ENCODE measurements at places on chromosomes 13 and 19. TPM values are rescaled to one million over a fixed set of nuclear protein-coding genes. Genes with fewer than 3 reads are reported as not detected.
A peak's percentile ranks its signal among the peaks of the same experiment; 100 is the strongest.

Gene C5AR1
- 0.33 TPM for polyA plus RNA-seq

Gene LAIR1
- 0.18 TPM for polyA plus RNA-seq

Gene VN1R2
- polyA plus RNA-seq = not detected

Gene ANGPTL4
- polyA plus RNA-seq = 6.5 TPM

GRCh38 chr13:41019011-41019487 is at the start of gene ELF1:
ELF1 (minus strand) TSS chr13:41019316; CDS start chr13:40982054, 37,262 bp downstream.
- DNase-seq = no peak

Gene PCDH9
- polyA plus RNA-seq = 0.12 TPM

DNA sequence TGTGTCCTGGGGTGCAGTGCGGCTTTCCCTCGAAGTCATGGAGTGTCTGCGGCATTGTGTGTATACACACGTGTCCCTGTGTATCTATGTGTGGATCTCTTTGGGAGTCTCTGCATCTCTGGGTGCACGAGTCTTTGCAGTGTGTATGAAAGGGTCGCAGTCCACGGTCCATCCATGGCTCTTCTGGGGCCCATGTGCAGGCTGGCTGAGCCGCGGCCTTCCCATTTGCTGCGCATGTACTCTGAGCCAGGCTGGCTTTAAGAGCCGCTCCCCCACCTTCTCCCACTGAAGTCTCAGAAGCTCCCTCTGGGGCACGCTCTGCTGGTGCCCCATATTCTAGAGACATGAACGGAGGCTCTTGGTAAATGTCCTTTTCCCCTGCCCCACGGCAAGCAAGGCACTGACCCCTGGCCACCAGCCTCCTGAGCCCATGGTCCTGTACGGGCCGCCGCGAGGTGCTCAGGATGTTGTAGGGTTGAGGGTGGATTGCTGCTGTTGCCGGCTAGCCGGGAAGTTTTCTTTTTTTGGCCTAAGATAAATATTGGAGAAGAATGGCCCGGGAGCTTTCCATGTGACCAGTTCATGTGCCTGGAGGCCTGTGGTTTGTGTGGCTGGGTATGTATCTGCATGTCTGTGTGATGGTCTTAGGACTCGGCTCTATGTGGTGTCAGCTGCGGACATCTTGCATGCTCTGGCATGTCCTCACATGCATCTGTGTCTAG is 31.9 kb downstream of the PAK4 start:
- no peak for DNase-seq

Gene LSM7
- 1,623 TPM for polyA plus RNA-seq

Gene CLEC17A
- not detected for polyA plus RNA-seq

GRCh38 chr19:45110851-45111266 is 17.9 kb downstream of the PPP1R37 start:
- DNase-seq = no peak

Gene FLT3LG
- 3.2 TPM for polyA plus RNA-seq

Gene MEDAG
- 2.4 TPM for polyA plus RNA-seq

DNA sequence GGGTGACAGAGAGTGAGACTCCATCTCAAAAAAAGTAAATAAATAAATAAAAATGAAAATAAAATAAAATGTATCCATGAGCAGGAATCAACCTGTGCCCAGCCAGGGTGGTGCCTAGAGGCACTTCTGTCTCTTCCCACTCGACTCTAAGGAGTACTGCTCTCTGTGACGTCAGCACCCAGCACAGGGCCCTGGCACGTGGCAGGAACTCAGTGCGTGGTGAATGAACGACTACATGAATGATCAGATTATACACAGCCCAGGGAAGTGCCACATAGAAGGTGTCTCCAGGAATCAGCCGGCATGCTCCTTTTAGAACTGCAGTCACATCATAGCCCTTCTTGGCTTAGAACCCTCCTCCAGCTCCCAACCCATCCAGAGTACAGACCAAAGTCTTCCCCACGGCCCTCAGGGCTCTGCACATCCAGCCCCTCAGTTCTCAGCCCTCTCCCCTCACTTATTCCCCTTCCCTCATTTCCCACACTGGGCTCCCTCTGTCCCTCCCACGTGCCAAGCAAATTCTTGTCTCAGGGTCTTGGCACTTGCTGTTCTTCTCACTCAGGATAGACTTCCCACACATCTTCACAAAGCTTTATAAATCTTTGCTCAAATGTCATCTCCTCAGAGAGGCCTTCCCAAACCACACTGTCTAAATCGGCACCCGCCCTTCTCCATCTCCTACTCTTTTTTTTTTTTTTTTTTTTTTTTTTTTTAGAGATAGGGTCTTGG is 4.2 kb downstream of the CLIP3 start:
- no peak for DNase-seq

Gene PNMA8A
- polyA plus RNA-seq = 10.0 TPM

GRCh38 chr19:49391581-49392399 is 3.7 kb downstream of the KASH5 start:
- DNase-seq = peak; percentile 82

DNA sequence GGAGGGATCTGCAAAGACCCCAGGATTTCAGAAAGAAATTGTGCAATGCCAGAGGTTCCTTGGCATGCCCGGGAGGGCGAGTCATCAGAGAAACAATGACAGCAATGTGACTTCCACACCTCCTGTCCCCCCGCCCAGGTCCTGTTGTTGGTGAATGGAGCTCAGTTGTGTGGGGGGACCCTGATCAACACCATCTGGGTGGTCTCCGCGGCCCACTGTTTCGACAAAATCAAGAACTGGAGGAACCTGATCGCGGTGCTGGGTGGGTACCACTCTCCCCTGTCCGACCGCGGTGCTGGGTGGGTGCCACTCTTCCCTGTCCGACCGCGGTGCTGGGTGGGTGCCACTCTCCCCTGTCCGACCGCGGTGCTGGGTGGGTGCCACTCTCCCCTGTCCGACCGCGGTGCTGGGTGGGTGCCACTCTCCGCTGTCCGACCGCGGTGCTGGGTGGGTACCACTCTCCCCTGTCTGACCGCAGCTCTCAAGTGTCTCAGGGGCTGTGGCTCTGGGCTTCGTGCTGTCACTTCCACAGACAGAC is 5.2 kb upstream of the F10 start:
- DNase-seq = no peak

DNA sequence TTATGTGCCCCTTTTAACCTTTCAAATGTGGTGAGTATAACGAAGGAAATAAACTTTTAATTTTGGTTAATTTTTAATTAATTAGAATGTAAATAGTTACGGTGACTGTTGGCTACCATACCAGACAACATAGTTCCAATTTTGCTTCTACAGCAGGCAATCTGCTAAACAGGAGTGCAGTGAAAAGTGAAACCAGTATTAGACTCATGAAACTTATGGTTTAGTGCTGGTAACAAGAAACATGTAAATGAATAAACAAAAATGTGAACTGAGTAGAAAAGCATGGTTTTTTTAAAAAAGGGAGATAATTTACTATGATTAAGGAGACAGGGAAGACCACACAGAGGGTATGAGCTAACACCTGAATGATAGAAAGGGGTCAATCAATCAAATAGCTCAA is 478.4 kb downstream of the PCDH9 start:
- DNase-seq = no peak

DNA sequence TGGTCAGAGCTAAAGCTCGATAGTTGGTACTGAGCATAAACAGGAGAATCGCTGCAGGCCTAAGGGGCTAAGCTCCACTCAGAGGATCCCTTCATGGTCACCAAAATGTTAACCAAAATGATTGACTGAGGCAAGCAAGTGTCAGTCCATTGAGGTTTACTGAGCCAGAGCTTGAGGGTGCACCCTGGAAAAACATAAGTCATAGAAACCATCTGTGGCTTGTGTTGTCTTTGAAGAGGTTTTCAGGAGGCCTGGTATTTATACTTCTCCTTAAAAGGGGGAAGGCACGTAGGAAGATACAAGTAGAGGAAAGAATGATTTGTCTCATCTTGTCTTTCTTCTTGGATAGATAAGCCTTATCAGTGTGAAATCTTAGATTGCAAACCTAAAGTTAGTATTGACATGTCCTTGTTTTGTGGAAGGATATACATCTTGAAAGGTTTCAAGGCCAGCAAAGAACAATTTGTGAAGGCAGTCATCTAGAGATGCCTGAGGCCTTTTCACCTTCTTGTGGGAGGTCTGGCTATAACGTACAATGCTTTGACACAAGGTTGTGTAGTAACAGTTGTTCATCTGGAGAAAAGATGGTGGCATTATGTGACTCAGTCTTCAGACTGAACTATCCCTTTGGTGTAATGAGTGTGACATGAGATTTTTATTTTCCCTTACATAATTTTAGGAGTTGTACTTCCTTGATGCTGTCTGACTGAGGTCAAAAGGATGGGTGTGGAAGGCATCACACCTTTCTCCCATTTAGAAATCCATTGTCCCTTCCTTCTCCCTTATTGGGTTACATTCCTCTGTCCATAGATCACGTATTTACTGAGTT is 14.7 kb upstream of the CEACAM6 start:
- no peak for DNase-seq

GRCh38 chr19:10374931-10375330 is 5.4 kb downstream of the TYK2 start:
- no peak for DNase-seq

DNA sequence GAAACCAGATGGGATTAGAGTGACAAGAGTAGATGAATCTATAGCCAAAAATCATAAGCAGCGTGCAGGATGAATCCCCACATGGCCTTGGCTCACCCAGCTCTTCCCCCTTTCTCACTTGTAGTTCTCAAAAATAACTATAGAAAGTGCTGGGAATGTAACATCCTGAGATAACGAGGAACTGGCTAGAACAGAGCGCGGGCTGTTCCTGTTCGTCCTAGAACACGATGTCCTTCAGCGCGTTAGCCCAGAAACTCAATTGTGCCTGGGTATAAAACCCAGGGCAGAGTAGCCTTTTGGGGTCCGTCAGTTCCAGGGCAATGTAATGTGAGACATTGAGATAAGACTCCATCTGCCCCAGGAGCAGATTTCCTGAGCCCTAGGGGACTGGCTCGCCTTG is 326.2 kb downstream of the TSHZ3 start:
- DNase-seq = no peak

DNA sequence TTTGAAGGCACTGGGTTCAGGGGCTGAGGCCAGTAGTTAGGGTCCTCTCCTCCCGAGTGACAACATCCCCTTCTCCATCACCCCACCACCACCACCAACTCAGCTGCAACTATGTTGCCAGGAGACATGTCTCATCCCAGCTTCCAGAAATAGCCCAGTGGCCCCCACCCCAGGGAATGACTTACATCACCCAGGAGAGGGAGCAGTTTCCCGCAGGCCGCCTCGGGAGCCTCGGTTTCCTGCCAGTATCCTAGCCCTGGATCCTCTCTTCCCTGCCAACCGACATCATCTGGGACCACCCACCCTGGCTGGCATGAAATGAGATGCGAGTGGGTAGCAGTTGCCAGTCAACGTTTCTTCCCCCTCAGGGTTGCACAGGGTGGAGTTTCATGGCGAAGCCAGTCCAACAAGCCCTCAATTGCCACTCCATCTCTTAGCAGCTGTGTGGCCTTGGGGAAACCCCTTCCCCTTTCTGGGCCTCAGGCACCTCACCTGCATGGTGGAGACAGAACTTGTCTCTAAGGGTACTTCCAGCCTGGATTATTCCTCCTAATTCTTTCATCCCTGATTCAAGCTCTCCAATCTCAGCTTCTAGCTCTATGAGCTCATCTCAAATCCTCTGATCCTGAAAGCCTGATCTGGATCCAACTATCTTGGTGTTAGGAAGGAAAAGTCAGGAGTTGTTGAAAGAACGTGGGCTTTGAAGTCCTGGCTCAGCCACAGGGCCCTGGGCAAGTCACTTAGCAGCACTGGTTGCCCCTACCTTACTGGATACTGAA is 3.9 kb upstream of the GSK3A start:
- DNase-seq = peak; percentile 77

- no peak for DNase-seq
Measured at GRCh38 chr19:38321646-38322196, 2.1 kb downstream of the KCNK6 start.

Gene ZNF506
- 4.1 TPM for polyA plus RNA-seq

Gene POU4F1
- 0.09 TPM for polyA plus RNA-seq

Gene KIR2DL4
- polyA plus RNA-seq = not detected

DNA sequence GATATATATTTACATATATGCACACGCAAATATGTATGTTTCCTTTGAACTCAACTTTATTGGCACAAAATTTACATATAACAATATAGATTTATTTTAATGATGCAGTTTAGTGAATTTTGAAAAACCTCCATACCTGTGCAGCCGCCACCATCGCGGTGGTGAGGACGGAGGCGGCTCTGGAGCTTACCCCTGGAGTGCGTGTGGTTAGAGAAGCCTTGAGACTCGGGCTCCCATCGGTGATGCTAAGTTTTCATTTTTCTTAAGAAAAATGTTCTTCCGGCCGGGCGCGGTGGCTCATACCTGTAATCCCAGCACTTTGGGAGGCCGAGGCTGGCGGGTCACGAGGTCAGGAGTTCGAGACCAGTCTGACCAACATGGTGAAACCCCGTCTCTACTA is 31.8 kb downstream of the GJA3 start:
- DNase-seq = no peak

DNA sequence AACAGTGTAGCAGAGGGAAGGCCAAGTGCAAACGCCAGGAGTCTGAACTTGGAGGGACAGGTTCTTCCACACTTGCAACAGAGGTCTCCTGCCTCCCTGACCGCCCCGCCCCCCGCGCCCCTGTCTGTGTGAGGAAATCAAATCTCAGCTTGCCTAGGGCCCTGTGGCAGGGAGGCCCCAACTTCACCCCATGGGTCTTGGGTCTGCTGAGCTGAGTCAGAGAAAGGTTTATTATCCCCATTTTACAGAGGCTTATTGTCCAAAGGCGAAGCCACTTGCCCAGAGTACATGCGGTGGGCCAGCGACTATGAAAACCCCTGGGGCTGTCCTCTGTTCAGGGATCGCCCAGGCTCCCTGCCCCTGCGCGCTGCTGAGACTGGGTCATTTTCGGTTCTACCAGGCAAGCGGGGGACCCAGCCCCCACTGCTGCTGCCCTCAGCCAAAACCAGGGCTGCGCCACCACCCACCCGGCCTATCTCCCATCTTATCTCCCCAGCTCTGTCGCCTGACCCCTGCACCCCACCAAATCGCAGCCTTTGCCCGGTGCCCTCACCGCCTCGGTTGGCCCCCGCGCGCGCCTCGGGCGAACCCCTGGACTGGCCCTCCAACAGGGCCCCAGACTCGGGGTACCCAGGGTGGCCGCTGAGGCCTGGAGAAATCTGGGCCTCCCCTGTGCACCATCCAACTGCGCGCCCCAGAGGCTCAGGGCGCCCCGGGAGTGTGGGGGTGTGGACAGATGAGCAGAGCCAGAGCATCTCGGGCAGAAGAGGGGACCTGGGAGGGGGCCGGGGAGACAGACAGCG is 850 bp upstream of the CERS4 start:
- no peak for DNase-seq

Gene IGFL2
- not detected for polyA plus RNA-seq

DNA sequence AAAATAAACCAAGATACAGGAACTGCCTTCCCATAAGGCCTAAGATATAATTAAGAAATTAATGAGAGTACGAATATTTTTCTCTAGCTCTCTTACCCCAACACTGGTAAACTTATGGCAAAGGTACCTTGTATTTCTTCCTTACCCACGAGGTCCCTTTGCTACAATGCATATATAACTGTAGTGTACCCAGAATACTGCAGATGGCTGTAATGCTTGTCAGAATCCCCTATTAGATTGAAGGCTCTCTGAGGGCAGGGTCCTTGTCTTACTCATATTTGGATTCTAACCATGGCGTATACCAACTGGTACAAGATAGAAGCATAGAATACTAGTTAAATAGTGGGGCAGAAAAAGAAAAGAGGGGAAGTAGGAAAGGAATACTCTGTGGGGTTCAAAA is 15.1 kb downstream of the SLC25A30 start:
- DNase-seq = no peak

Data from H1 (cell line).